Astrocyte of the cerebellum (primary cell): ENCODE measurements at places on chromosomes 7 and 10.

DNA sequence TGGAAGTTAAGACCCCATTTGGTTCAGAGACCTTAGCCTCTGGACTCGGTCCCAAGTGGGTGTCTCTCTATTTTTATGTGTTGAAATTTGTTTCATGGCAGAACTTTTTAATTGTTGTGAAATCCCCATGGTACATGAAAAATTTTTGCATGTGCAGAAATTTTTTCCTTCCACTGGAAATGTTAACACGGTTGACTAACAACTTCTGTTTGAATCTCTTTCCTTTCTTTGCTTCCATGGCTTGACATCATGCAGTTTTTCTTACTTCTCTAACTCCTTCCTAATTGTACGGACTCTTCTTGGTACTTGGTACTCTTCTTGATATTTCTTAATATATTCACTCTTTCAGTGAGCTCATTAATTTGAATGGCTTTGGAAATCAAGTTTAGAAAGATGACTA lies 18.3 kb downstream of the MDFIC start:
- DNase-seq, result no peak

DNA sequence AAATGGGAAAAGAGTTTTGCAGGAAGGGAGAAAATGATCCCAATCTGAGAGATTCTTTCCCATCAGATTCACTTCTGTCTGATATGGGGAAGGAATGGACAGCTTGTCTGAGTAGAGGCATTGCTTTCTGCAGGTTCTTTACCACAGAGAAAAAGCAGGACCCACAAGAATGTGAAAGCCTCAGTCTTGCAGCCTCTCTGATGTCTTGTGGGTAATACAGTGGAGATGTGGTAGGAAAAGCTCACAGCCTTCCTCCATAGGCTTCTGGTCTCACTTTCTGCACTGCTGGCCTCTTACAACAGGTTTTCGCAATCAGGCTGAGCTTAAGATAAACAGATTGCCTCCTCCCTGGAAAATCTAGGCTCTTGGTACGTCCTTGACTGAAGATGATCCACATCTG lies 551 bp downstream of the IFIT1 start:
- peak; percentile 49 for DNase-seq

GRCh38 chr7:151838072-151838471 lies 38.8 kb downstream of the PRKAG2 start:
- DNase-seq, result no peak

DNA sequence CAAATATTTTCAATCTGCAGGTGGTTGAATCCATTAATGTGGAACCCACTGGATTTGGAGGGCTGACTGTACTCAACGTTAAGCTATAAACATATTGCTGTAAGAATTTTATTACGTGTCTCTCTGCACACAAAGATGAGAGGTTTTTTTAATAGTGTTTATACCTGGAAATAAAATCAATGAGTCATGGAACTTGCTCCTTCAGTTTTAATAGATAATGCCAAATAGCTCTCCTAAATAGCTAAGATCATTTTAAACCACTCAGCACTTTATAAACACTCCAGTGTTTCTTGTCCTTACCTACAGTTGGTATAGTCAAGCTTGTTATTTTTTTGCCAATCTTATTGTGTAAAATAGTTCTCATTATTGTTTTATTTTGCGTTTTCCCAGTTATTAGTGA lies 455.6 kb upstream of the FZD8 start:
- DNase-seq, result no peak

DNA sequence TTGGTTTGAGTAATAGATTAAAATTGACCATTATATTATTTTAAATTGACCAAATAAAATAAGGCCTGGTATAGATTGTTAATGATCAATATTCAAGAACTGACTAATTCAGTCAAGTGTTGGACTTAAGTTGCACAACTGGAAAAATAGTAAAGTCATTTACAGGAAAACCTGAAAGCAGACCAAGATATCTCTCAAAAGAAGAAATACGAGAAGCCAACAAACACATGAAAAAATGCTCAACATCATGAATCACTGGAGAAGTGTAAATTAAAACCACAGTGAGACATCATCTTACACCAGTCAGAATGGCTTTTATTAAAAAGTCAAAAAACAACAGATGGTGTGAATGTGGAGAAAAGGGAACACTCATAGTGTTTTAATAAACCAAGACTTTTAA lies 80.4 kb upstream of the MALRD1 start:
- DNase-seq, result no peak
